Ovary (tissue), 10 donors: ENCODE measurements at places on chromosomes 4 and X. TPM values are rescaled to one million over a fixed set of nuclear protein-coding genes. Genes with fewer than 3 reads are reported as not detected.

DNA sequence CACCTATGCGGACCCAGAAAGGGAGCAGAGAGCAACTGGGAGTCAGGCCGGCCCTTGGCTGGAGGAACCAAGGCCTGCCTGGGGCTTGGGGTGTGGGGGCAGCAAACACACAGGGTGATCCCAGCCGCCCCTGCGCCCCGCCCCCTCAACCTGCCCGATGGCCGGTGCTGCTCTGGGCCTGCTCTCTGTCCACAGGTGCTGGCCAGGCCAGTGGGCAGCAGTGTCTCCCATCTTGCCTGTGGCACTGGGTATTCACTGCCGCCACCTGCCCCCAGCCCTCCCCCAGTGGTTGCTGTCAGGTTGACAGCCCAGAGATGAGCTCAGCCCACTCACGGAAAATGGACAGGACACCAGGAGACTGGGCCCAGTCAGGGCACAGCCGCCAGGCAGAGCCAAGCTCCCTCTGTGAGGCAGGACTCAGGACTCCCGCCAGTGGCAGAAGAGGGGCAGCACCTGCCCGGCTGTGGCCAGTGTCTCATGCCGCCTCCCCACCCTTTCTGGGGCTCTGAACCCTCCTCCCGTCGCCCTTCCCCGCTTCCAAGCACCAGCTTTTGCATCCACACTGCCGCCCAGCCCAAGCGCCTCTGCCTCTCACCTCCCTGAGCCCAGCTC lies 4.7 kb downstream of the NKX1-1 start:
- H3K4me1 ChIP-seq = no peaks in the 10 kb centered on the region
- no peaks in the 10 kb centered on the region for H3K36me3 ChIP-seq

- no peak for DNase-seq
- H3K36me3 ChIP-seq = no peaks in the 10 kb centered on the region
- no peaks in the 10 kb centered on the region for H3K4me1 ChIP-seq
- H3K27ac ChIP-seq = no peak overlapping the region
- H3K27me3 ChIP-seq = no peaks in the 10 kb centered on the region
Observed at GRCh38 chr4:114306946-114307345, 291.7 kb upstream of the UGT8 start.

DNA sequence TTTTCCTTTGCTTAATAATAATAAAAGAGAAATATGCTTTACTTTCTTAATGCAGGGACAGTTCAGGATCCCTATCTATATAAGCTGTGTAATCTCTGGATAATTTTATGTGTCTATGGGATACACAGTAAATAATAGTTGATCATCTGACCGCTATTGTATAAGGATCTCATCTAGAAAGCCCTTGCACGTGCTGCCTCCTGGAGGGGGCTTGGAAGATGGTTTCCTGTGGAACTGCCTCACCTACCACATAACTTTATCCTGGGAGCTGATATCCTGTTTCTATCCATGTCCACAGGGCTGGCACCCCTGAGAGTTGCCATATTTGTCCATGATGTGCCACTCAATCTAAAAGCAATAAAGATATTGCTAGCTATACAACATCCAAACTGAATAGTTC lies 139.3 kb upstream of the FRMPD4 start:
- H3K36me3 ChIP-seq = no peaks in the 10 kb centered on the region
- no peaks in the 10 kb centered on the region for H3K4me1 ChIP-seq
- no peak for DNase-seq
- H3K27ac ChIP-seq = no peak overlapping the region
- no peaks in the 10 kb centered on the region for H3K27me3 ChIP-seq

DNA sequence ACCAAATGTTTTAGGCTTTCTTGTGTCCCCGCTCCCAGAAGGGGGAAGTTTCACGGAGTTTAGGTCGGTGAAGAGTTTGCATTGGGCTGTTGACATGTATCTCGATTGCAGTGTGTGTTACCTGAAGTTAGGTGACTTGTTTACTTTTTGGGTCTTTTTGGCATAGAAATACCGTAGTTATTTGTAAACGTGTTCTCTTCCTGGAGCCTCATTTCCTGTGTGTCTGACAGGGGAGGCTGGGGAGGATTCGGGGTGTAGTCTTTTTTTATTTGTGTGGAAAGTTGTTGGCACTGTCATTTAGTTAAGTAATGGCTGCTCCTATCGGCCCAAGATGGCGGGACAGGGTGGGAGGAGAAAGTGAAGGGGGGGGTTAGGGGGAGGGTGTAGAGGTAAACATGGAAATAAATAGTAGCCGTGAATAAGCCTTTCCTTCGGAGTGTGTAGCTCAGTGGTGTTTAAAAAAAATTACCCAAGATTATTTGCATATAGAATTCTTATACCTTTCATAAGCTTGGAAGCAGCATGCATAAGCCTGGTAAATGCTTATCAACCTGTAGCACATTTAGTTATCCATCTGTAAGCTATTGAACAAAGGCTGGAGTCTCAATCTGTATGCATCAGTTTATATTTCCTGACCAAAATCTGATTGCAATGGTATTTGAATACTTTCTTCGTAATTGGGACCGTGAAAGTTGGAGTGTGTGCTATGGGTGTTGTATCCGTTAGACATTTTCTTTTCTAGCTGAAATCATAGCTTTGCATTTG lies 1.6 kb downstream of the KDM6A start:
- H3K27ac ChIP-seq = peak overlapping the region; percentile 98
- peaks cover 3% of the 10 kb centered on the region for H3K4me1 ChIP-seq
- no peaks in the 10 kb centered on the region for H3K27me3 ChIP-seq
- no peaks in the 10 kb centered on the region for H3K36me3 ChIP-seq
- H3K4me3 ChIP-seq = peak overlapping the region; percentile 78

Gene HSD17B10
- 92.5 TPM for total RNA-seq

Gene CXCL13
- total RNA-seq = not detected

Gene ZGRF1
- total RNA-seq = 4.2 TPM

Gene DCLK2
- 4.4 TPM for total RNA-seq

Gene GABRB1
- 0.43 TPM for total RNA-seq
